SW480 (cell line): ENCODE measurements at places on chromosomes 1 and 21.

- DNase-seq, result no peak
Measured at GRCh38 chr1:58898739-58899586, 115.1 kb upstream of the JUN start.

GRCh38 chr1:22280526-22280925 is 137.6 kb upstream of the WNT4 start:
- no peak for DNase-seq

- peak; percentile 50 for DNase-seq
Measured at GRCh38 chr1:48109390-48110013, 112.3 kb upstream of the TRABD2B start.

- peak; percentile 42 for DNase-seq
Measured at GRCh38 chr1:236381565-236382158, 12.4 kb upstream of the EDARADD start.

GRCh38 chr1:112988367-112988766 is 32.4 kb upstream of the SLC16A1 start:
- no peak for DNase-seq

- no peak for DNase-seq
Measured at GRCh38 chr1:43367026-43367903, 546 bp downstream of the ELOVL1 start.

DNA sequence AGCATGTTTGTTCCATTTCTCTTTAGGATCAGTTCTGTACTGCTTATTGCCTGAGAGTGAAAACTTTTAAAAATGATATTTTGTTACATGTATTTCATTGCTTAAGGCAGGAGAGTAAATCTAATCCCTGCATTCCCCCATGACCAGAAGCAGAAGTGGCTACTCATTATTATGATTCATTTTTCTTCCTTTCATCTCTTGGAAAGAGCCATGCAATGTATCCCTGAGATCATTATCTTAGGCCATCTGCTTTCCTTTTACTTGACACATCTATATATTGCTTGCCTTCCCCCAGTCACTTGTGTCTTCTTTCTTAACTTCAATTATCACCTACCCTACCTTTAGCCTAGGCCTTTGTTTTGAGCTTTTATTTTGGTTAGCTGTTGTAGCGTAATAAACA is 430.4 kb upstream of the CHRM3 start:
- no peak for DNase-seq
